GM13976 (cell line): ENCODE measurements at places on chromosomes 6 and 20.
A peak's percentile ranks its signal among the peaks of the same experiment; 100 is the strongest.

GRCh38 chr20:2894221-2894620, 20.9 kb downstream of the PTPRA start:
- DNase-seq, result no peak

- no peak for DNase-seq
Measured at GRCh38 chr6:20058121-20058905, 154.0 kb downstream of the MBOAT1 start.

GRCh38 chr6:36934901-36935300, 19.6 kb upstream of the PI16 start:
- no peak for DNase-seq

GRCh38 chr6:77403424-77403823, 59.9 kb downstream of the HTR1B start:
- DNase-seq, result no peak

DNA sequence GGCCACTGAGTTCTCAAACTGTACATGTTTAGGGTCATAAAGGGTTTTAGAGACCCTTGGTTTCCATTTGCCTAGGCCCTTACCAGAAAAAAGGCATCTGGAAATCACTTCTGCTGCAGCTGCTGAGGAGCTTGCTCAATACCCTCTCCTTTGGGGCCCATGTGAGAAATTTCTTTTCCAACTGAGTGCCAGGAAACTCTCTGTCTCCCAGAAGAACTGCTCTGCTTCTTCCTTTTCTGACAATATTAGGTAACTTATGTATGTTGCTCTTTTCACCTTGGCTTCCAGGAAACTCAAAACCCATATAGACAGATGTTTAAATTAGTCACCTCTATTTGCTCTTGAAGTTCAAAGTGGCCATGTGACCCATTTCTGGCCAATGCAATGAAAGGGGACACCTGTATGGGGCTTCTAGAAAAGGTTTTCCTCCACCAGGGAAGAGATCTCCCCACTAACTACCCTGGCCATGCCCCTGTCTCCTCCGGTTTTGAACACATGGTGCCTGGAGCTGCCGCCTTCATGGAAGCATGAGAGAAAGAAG, 121.6 kb downstream of the PREX1 start:
- no peak for DNase-seq

DNA sequence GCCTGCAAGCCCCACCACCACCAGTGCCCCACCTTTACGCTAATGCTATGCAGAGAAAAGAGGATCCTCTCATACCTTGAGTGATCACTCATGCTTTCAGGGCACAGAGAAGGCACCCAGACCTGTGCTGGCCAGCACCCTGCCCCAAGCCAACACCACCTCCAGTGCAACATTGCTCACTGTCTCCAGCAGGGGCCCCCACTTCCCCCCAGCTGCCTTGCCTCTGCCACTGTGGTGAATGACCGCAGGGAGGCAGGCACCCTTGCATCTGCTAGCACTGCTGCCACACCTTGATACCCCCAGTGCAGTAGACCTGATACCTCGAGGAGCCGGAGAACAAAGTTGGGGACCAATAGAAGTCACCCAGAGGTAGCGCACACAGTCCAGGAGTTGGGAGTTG, 139.2 kb upstream of the PLN start:
- no peak for DNase-seq

- DNase-seq, result no peak
Measured at GRCh38 chr6:1724124-1724523, 114.4 kb downstream of the FOXC1 start.

DNA sequence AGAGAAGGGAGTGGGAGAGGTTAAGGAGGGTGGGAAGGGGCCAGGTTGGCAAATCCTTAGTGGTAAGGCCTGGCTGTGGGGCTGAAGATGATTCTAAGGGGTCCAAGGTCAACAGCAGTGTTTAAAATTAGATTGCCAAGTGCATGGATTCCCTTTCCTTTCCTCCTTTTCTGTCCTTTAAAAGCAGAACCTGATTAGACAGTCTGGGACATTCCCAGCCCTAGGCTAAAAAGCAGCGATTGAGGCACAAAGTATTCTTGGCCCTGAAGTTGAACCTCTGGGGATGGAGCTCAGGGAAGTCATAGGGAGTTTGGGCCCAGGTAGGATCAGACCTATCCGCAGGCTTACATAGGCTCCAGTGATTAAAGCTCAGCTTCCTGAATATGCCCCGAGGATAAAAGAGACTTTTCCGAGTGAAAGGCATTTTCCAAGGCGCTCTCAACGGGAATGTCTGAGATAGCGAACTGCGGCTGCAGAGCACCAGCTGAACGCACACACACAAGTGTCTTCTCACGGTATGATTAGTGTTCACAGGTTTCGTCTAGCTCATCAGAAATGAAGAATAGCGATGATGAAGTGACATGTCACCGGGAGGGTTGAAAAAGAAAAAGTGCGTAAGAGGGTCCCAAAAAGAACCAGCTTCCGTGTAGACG, 787 bp upstream of the CARMIL1 start:
- no peak for DNase-seq

GRCh38 chr6:135594000-135594399, 96.5 kb upstream of the AHI1 start:
- no peak for DNase-seq

GRCh38 chr6:101276066-101276465, 117.4 kb upstream of the GRIK2 start:
- no peak for DNase-seq

- no peak for DNase-seq
Measured at GRCh38 chr6:46926481-46926880, 4.7 kb upstream of the ADGRF5 start.

DNA sequence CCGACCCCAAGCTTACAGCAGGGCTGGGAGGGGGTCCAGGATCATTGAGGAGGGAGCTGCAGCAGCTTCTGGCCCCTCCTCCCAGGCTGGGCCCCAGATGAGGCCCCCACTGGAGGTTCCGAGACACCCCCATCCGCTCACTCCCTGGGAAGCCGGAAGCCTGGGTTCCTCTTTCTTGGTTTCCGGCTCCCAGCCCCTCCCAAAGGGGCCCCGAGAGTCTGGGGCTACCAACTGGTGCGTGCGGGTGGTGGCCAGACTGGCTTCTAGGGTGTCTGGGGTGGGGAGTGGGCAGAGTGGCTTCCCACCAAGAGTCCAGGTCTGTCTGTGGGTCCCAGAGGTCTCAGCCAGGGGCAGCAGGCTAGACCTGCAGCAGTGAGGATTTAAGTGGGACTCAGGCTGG, 2.2 kb downstream of the RGS19 start:
- peak; percentile 75 for DNase-seq

GRCh38 chr6:145583753-145584152, 151.6 kb downstream of the EPM2A start:
- DNase-seq, result no peak

- no peak for DNase-seq
Measured at GRCh38 chr6:151018911-151019782, 153.6 kb downstream of the MTHFD1L start.

- DNase-seq, result no peak
Measured at GRCh38 chr6:96301781-96302180, 219.8 kb upstream of the UFL1 start.

DNA sequence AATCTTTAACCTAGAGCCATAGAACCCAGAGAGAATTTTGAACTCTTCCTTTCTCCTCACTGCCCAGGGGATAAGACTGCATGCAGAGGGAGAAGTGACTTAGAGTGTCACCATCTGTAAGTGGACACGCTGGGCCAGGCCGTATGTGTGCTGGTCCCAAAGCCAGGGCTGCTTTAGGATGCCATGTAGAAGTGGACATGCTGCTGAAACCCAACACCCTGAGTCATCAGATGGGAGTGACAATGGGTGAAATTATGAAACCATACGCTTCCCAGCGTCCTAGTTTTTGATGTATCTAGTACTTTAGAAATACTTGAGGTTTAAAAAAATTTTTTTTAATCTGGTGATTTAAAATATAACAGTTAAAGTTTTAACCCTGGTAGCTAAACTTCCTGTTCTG, 191.1 kb downstream of the FNDC1 start:
- no peak for DNase-seq

GRCh38 chr6:135703007-135703406, 148.5 kb upstream of the PDE7B start:
- DNase-seq, result no peak

GRCh38 chr20:24493661-24494459, 24.4 kb downstream of the SYNDIG1 start:
- DNase-seq, result no peak

DNA sequence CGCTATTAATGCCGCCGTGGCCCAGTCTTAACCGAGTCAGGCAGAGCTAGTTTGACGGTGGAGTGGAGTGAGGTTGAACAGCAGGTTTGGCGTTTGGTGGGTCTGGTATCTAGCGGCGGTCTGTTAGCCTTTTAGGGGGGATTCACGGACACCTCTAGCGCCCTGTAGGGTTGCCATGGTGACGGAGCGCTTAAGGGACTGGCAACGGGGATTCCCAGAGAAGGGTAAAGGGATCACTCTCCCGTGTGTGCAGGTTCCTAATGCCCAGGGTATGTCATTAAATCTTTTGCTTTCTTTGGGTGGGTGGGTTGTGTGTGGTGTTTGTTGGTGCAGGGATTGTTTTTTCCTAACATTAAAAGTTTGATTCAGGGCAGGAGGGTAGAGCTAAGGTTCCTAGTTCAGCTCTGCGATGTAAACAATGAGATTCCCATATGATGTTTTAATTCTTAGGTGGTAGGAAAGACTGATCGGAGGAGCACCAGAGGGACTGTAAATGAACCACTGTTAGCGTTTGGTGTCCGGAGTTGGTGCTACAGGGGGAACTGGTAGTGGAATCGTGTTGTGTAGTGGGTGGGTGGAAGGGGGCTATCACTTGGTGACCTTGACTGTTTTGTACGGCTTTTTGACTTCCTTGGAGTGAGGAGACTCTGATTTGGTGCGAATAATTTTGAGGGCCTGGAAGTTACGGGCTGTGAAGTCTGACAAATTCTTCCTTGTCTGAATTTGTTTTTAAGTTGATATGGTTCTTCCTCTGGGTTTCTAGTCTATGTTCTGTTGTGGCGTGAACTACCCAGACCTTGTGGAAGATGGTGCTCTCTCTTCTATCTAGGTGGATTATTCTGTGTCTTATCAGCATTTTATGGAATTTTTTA, 5.0 kb downstream of the BRD2 start:
- no peak for DNase-seq

- no peak for DNase-seq
Measured at GRCh38 chr6:1724616-1725015, 114.9 kb downstream of the FOXC1 start.

- DNase-seq, result no peak
Measured at GRCh38 chr6:168179702-168180382, 100.8 kb upstream of the FRMD1 start.

GRCh38 chr6:36946526-36946925, 8.0 kb upstream of the PI16 start:
- DNase-seq, result no peak

- DNase-seq, result no peak
Measured at GRCh38 chr6:147117580-147117979, 86.6 kb upstream of the STXBP5 start.

DNA sequence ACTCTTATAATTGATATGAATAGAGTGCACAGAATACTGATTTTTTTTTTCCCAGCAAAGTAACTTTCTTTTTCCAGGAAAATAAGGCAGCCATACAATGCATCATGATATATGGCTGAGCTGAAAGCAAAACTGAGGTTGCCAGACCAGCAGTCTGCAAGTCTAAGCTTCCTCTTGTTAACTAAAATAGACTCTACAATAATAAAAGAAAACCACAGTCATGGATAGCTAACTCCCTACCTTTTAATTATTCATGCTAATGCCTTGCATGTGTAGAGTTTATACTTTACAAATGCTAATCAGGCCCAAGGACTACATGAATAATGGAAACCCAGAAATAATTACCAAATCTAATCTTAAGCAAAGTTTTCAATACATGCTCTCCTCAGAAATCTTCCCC, 47.4 kb downstream of the MAP7 start:
- DNase-seq, result no peak

DNA sequence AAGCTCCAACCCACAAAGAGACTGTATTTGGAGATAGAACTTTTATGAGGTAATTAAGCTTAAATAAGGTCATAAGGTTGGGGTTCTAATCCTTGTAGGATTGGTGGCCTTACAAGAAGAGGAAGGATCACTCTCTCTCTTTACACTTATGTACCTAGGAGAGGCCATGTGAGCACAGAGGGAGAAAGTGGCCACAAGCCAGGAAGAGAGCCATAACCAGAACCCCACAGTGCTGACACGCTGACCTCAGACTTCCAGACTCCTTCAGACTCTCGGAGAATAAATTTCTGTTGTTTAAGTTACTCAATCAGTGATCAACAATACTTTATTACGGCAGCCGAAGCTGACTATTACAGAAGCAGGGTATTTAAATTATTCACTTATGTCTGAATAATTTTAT, 430.5 kb upstream of the EPHA7 start:
- no peak for DNase-seq

- no peak for DNase-seq
Measured at GRCh38 chr6:12892151-12892550, 175.6 kb downstream of the PHACTR1 start.

DNA sequence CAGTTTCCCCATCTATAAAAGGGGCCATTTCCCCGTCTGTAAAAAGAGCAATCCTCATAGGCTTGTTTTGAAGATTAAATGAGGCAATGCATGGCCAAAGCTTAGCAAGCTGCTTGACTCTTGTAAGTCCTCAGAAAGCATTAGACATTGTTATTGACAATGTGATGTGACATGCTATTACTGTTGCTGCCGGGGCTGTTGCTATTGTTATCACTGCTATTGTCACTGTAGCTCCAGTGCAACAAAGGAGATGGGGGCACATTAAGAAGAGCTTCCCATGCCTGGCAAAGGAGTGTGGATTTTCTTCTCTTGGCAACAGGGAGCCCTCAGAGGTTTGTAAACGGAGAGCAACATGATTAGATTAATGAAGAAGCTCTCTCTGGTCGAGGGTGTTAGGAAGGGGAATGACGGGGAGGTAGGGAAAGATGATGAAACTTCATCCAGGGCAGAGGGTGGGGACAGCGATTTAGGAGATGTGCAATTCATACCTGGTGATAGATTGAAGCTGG, 33.1 kb upstream of the FAM83D start:
- peak; percentile 54 for DNase-seq

DNA sequence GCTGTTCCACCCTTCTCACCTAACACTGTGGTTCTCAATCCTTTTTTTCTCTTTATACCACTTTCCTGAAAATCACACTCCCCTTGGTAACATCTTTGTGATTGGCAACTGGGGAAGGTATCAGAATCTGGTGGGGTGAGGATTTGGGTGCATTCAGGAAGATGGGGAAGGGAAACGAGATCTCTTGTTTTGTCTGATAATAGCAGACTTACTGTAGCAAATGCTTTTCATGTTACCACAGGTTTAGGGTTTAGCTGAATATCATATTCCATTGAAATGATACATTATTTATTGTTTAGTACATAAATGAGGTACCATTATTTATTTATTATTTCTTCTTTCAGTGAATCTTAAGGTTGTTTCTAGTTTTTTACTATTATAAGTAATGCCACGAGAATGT, 100.8 kb downstream of the RTN4IP1 start:
- no peak for DNase-seq

- no peak for DNase-seq
Measured at GRCh38 chr20:44773070-44773829, 27.6 kb downstream of the KCNK15 start.

- DNase-seq, result no peak
Measured at GRCh38 chr20:20759132-20759531, 46.7 kb upstream of the RALGAPA2 start.

- no peak for DNase-seq
Measured at GRCh38 chr20:10388597-10388996, 45.4 kb downstream of the MKKS start.
